ENCODE measurements at places on chromosomes 12 and 14.

DNA sequence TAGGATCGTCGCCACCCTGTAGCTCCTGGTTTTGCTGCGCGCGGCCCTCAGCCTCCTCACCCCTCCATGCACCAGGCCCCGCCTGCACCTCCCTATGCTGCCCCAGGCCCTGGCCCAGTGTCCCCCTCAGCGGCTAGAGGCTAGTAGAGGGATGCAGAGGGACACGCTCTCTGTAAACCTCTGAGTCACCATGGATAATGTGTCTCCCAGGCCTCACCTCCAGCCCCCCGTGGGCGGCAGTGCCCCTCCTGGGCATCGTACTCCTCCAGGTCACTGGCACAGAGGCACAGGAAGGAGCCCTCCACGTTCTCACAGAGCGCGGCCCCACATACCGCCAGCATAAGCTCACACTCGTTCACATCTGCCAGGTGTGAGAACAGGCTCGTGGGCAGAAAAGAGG lies 12.3 kb downstream of the ISCA2 start:
- DNase-seq: no peak

DNA sequence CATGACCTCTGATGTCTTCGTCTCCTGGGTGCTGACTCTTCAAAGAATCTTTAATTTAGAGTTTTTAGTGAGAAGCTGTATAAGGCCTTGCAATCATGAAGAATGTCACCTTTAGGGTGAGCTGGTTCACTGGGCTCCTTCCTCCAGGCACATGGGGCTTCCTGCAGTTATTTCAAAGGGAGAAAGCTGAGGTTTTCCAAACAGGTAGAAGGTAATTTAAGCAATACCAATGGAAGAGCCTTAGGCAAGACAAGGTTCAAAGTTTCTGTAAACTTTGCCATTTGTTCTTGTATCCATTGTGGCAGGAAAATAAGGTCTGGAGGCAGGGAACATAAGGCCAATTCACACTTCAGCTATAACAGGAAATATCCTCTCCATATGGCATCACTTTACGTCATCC lies 88.0 kb upstream of the EIF5 start:
- DNase-seq: no peak

- no peak for DNase-seq
Measured at GRCh38 chr14:97027256-97027999, 230.2 kb downstream of the VRK1 start.

- no peak for DNase-seq
Measured at GRCh38 chr14:68216079-68216478, 396.5 kb downstream of the RAD51B start.

- DNase-seq: no peak
Measured at GRCh38 chr14:96146131-96146771, 58.4 kb upstream of the BDKRB2 start.

GRCh38 chr12:122423258-122424165 lies 1.0 kb upstream of the CLIP1 start:
- DNase-seq: no peak

- DNase-seq: no peak
Measured at GRCh38 chr12:22110176-22110575, 64.2 kb downstream of the CMAS start.

DNA sequence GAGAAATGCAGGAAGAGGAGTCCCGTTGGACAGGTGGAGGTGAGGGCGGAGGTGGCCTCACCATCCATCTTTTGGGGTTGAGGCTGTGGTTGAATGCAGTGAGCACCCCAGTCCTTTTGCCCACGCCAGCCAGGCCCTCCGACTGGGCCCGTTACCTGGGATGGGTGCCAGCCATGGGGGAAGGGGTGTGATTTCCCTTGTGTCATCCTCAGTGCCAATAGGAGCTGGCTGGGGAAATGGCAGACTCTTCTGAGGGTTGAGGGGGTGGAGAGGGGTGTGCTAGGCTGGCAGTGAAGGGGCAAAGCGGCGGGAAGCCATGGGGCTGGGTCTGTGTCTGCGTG lies 9.6 kb downstream of the KCNH3 start:
- no peak for DNase-seq

DNA sequence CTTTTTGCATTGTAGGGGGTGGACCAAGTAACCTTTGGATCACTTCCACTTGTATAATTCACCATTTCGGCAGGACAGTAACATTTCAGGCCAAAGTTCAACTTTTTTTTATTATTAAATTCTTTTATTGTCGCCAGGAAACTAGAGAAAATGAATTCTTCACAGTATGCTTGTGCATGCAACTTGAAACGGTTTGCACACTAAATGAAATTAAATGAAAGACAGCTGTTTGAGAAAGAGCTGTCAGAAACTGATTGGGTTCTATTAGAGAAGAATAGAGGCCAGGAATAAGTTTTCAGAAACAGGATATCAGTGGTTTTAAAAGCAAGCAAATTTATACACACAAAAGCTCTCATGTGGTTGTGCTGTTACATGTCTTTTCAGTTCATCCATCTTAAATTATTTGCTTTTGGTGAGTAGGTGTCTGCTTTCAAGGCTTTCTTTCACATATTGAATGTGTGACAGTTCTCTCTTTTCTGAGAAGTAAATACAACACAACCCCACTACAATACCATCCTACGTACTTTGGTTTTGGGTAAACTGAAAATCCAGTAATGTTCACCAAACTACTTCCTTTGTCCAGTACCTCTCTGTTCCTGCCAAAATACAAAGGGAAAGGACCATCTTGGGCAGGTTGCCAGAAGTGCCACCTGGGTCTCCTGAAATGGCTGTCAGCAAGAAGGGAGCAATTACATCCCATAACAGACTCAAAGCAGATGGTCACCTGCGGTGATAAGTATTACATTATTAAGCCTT lies 291.7 kb downstream of the RAD51B start:
- DNase-seq: no peak

DNA sequence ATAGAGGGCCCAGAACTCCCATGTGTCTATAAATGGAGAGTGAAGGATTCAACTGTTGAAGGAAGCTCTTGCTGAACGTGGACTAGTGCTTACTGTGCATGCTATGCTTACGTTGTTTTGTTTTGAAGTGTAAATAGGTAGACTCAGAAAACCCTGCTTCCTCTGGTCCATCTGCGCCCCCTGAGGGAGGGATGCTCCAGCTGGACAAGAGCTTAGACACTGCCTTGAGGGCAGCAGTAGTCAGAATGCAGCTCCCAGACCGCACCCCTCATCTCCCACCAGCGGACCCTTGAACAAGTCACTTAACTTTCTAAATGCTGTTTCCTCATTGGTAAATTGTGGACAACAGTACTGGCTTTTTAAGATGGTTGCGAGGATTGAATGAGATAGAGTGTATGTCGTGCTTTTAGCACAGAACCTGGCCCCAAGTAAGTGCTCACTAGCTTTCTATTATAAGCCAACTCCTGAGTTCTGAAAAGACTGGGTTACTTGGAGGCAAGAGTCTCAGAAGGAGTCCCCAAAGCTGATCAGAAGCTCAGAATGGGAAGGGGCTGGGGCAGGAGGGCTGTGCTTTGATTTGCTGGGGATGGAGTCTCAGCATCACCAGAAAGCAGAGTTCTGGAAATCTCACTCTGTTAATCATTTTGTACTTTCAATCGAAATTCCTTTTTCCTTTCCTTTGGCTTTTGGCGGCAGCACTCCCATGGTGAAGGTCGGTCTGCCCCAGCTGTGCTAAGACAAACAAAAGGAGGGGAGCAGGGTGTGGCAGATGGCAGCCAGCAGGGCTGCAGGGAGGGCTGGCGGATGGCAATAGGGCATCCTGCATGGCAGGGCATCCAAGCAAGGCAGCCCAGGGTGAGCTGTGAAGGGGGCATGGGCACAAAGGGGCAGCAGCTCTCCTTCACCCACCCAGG lies 15.6 kb downstream of the AGAP2 start:
- no peak for DNase-seq

GRCh38 chr14:23572836-23573235 lies 5.2 kb upstream of the AP1G2 start:
- DNase-seq: no peak

DNA sequence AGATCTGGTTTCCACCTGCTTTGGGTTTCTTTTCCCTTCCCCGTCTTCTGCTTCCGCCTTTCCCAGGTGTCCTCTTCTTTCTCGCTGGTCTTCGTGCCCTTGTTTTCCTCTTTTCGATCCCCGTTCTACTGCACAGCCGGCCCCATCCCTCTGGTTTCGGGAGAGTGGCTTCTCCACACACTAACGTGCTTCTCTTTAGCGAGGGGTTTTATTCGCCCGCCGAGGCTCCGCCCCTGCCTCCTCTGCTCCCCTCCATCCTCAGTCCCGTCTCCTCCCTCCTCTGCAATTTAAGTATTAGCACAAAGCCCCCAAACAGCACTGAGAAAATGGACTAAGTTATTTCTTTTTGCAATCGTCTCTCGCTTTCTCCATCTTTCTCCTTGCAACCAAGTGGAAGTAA lies at the start of gene SLC7A8:
Gene SLC7A8 (minus strand): TSS at position 182 of the 400 bp plus-strand sequence. CDS start 746 bp downstream, outside the sequence.
- peak; percentile 13 for DNase-seq

GRCh38 chr12:22551624-22552023 lies 7.3 kb upstream of the C2CD5 start:
- DNase-seq: no peak

DNA sequence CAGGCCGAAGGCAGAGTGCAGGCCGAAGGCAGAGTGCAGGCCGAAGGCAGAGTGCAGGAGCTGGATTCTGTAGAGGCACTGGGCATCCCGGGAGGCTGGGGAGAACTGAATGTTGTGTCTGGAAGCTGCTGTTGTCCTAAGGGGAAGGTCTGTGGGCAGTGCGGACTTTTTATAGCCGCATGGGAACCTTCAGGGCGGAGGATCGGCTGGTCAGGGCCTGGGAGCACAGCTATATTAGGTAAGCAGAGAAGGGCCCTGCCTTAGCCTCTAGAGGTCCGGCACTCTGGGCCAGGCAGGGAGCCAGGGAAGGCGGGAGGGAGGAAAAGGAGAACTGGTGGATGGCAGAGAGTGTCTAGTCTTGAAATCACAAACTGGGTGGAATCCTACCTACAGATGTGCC lies 14.2 kb downstream of the CABP1 start:
- no peak for DNase-seq

- no peak for DNase-seq
Measured at GRCh38 chr14:24849471-24849870, 200.5 kb downstream of the STXBP6 start.

- DNase-seq: no peak
Measured at GRCh38 chr12:116074686-116075085, 202.8 kb downstream of the MED13L start.

- DNase-seq: no peak
Measured at GRCh38 chr12:126480451-126480850, 1415.2 kb downstream of the AACS start.

- DNase-seq: no peak
Measured at GRCh38 chr12:127629066-127629820, 637.7 kb upstream of the TMEM132C start.

DNA sequence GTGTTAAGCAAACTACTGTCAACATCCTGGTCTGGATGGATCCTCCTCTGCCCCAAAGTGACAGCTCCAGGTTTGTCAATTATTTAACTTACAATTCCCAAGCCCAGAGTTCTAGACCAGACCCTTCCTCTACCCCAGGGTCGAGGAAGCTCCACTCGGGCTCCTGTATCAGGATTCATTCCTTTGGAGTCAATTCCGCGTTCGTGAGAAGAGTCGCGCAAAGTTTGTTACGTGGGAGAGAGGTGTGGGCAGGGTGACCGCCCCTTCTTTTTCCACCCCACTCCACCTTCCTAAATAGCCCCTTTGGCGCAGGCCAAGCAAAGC lies 479 bp downstream of the SEL1L start:
- no peak for DNase-seq

GRCh38 chr14:35366056-35366451 lies 38.5 kb downstream of the NFKBIA start:
- peak; percentile 51 for DNase-seq

DNA sequence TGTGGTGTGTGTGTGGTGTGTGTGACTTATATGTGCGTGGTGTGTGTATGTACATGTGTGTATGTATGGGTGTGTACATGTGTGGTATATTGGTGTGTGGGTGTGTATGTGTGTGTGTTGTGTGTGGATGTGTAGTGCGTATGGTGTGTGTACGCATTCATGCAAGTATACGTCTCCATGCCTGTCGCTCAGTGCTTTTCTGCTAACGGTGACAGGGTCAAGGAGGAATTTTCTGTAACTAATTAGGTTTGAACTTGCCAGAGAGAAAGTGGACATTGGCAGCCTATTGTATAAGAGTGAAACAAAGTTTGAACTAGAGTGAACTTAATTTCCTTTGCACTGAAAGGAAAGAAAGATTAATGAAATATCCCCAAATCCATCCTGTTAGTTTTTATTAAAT lies 120.9 kb upstream of the GSC start:
- no peak for DNase-seq

DNA sequence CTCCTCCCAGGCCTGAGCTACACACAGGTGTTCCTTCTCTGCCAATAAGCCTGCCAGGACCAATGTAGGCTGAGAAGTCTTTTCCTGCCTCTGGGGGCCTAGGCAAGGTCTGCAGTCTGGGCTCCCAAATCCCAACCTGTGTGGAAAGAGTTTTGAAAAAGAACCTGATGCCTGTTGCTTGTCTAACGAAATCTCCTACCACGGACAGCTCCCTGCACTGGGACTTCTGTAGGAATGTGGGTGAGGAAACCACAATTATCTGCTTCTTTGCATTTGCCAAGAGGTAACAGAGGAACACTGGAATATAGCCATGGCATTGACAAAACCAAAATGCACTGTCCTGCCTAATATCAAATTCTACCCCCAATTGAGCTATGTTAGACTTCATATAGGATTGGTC lies 877.0 kb upstream of the TMEM132C start:
- DNase-seq: no peak

DNA sequence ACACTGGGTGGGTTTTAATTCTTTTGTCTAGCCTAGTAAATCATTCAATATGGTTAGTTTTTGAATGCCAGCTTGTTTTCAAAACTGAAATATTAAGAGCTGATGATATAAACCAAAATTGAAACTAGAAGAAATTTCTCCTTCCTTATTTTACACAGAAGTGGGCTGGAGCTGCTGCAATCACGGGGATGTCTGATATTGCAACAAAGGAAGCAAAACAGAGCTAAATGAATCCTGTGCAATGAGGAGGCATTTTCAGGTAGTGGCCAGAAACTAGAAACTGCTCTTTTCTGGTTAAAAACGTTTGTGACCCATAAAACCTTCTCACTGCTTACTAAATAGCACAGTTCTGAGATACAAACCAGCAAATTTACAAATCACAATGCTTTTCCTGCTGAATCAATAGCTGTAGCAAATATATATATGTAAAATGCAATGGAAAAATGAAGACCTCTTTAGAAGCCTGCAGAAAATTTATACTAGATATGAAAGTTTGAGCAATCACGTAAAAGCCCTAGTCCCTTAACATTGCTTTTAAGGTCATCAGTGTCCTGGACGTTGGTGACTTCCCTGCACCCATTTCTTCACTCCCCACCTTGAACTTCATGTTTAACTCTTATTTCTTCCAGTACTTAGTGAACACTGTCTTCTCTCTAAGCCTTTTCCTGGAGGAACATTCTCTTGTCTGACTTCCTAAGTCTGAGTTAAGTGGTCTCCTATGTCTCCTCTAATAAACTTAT lies 15.9 kb upstream of the LRRK2 start:
- no peak for DNase-seq

DNA sequence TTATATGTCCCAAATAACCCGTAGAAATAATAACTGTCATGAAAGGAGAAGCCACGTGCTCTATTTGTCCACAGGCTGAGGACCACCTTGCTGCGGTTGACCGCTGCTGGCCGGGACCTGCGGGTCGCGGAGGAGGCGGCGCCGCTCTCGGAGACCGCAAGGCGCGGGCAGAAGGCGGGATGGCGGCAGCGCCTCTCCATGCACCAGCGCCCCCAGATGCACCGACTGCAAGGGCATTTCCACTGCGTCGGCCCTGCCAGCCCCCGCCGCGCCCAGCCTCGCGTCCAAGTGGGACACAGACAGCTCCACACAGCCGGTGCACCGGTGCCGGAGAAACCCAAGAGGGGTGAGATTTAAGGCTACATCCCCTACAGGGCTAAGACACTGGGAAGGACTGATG lies 21.0 kb downstream of the RPGRIP1 start:
- peak; percentile 18 for DNase-seq

Data from activated T-cell treated with anti-CD3 and anti-CD28 coated beads for 48 hours (primary cell).